ENCODE measurements at places on chromosomes 7 and 10.

GRCh38 chr10:82068501-82068900, 193.5 kb downstream of the NRG3 start:
- no peak for DNase-seq

DNA sequence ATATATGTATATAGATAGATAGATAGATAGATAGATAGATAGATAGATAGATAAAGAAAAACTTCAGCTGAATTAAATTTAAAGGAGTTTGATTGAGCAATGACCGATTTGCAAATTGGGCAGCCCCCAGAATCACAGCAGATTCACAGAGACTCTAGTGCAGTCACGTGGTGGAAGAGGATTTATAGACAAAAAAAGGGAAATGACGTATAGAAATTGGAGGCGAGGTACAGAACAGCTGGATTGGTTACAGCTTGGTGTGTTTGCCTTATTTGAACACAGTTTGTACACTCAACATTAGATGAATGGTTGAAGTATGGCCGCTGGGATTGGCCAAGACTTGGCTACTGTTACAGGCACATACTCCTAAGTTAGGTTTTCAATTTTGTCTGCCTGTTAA, 8.2 kb upstream of the PODXL start:
- DNase-seq: no peak

GRCh38 chr7:143459359-143459758, 16.1 kb downstream of the TAS2R60 start:
- DNase-seq: no peak

DNA sequence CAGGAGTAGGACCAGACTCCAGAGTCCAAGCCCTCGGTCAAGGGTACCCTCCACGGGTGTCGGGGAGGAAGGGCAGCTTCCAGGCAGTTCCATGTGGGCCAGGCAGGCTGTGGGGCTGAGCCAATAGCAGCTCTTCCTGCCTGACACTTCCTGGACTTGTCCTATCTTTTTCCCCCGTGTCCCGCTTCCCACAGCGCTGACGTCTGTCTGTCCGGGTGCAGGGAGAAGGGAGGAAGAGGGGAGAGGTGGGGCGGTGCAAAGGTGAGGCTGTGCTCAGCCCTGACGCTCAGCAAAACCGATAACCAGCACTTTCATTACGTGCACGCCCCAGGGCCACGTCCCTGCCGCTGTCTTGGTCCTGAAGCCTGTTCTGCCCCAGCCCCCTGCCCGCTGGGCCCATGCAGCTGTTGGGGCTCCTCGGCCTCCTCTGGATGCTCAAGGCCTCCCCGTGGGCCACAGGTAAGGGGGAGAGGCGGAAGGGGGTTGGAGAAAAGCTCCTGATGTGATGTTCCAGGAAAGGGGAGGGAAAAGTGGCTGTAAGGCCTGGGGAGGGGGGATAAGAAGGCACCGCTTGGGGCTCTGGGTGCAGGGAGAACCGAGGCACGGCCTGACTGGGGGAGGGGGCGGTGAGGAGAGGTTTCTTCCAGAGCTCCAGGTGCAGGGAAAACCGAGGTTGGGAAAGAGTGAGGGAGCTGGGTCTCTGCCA, at the start of gene MUC3A:
MUC3A (plus strand) TSS at position 308 of the 706 bp plus-strand sequence; CDS start at position 399, 91 bp downstream.
- DNase-seq: no peak

GRCh38 chr10:49690698-49691356, 11.4 kb downstream of the C10orf53 start:
- DNase-seq: no peak

All from cortex of kidney (tissue), 1 donor.